Stimulated activated CD8-positive, alpha-beta memory T cell treated with anti-CD3 and anti-CD28 coated beads, Interleukin-4, amount 100 ng/mL, for 48 hours (primary cell): ENCODE measurements at places on chromosomes 4 and X.

GRCh38 chrX:48531358-48531959, 8.1 kb upstream of the TBC1D25 start:
- peak; percentile 27 for DNase-seq

DNA sequence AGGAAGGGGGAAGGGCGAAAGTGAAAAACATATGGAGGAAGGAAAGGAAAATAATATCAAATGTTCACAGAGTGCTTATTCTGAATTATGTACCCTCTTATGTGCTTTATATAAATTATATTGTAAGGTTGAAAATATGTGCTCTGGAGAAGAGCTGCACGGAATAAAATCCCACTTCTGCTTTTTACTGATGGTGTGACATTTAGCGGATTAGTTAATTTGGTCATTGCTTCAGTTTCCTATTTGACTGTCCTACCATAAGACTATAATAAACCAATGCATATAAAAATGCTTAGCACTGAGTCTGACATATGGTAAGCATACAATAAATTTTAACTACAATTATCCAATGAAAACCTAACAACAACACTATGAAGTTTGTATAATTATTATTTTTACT, 86.2 kb downstream of the NPFFR2 start:
- DNase-seq, result no peak

DNA sequence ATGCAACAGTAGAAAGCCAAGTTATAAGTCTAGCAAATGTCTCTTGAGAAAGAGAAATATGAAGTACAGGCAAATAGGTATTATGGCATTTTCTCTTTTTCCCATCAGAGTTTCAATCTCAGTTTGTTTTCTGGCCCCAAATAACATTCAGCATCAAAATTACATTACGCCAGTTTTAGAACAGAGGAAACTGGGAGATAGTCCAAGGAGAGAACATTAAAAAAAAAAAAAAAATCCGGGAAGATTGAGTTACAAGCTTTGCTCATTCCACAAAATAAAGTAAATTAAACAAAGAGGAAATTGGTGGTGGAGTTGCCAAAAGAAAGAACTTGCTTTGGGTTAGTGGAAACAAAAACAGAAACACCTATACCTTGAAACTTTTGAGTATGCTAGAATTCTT, 50.4 kb upstream of the IL13RA2 start:
- no peak for DNase-seq

GRCh38 chrX:45400027-45400779, 199.5 kb upstream of the DIPK2B start:
- no peak for DNase-seq

- DNase-seq, result no peak
Observed at GRCh38 chr4:77003400-77003799, 53.8 kb downstream of the SEPTIN11 start.

DNA sequence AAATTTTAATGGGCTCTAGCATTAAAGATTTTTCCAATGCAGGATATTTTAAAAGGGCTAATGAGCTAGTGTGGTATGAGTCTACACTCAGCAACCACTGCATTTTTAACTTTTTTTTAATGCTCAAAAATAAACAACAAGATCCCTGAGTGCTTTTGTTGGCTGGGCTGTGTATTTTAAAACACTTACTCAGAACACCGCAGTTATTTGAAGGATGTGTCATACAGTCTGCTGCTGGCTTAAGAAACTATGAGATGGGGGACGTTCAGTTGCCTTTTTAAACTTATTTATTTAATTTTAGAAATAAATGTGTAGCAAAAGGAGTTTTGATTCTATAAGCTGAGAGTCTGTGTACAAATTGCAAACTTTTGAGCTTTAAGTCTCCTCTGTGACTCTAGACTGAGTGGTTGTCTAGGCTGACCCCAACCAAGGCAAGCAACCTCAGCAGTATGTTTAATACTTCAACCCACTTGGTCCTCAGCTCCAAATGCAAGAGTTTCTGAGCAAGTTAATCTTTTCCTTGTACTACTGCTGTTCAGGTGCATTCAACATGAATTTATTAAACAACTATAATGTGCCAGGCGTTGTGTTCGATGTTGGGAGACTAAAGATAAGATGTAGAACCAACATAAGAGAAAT, 278.6 kb upstream of the DIPK2B start:
- DNase-seq, result no peak

DNA sequence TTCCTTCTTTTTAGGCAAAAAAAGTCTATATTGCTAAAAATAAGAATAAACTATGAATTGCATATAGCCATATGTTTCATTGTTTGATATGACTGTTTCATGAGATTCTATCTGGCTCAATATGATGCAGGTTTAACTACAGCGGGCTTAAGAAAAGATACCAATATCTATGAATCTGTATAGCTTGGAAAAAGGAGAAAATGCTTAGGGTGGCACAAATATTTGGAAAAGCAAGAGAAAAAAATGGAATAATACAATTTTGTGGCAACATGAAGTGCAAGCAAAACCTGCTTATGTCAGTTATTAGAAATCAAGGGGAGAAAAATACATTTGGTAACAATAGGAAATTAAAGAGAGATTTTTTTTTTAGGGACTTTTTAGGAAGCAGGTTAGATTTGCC, 48.3 kb upstream of the NFKB1 start:
- no peak for DNase-seq

- no peak for DNase-seq
Observed at GRCh38 chrX:77528034-77528433, 80.8 kb downstream of the FGF16 start.

DNA sequence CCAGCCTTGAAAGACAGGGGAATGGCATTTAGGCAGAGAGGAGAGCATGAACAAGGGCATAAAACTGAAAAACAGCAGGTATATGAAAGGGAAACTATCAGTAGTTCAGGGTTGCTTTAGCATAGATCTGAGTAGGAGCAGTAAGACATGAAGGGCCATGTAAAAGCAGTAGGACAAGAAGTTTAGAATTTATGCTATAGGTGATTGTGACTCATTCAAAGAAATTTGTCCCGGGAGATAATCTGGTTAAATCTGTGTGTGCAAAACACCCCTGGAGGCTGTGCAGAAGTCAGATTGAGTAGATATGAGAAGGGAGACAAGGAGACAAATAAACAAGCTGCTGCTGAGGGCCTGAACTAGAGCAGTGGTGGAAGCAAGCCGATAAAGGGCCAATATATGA, 109.1 kb upstream of the BMP3 start:
- DNase-seq, result no peak

DNA sequence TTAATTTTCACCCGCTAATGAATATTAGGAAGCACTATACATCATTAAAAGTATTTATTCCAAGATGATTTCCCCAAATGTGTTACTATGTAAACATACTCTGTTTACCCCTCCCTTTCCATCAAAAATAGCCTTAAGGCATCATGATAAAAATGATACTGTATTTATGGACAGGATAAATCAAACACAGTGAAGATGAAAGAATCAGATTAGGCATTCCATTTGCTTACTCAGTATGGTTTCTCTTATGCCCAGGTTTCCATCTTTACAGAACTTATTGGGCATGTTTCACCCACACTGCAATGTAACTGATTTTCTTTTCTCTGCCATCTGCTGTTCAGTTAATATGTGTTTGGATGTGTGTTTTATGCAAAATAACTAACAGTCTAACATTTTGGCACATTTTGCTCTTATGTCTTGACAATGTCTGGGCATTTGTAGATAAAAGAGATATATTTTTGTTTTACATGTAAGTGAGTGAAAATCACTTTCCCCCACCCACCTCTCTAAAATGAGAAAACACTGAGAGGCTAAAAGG, 445.2 kb downstream of the RPA4 start:
- DNase-seq, result no peak
